Caco-2 (cell line): ENCODE measurements at places on chromosomes 7 and 10.

DNA sequence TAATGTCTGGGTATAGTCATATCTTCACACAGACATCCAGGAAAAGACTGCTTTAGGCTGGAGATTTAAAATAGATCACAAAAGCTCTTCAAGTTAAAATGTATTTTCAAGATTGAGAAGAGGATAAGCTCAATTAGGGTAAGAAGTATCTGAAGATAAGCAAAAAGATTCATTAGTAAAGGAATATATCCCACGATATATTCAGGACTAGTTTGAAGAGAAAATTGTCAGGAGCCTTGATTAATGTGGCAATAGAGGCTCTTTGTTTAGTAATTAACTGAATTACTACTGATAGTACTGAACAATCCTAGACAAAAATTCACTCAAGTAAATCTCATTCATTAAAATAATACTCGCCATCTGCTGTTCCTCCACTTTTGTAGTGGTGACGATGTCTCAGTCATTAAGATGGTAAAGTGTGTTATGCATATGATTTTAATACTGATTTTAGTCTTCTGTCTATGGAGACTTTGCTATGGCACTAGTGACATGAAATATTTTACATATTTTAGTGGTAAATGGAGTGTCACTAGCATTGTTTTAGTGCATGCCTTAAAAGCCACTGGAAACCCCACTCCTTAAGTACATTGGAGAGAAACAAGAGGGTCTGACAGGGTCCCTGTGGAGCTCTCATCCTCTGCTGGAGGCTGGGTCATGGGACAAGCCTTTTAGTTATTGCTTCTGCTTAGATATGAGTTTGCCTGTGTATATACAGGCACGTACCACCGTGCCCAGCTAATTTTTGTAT lies 32.8 kb downstream of the INPP5F start:
- no peak for DNase-seq

GRCh38 chr7:36742911-36743775 lies 18.8 kb upstream of the AOAH start:
- no peak for DNase-seq

DNA sequence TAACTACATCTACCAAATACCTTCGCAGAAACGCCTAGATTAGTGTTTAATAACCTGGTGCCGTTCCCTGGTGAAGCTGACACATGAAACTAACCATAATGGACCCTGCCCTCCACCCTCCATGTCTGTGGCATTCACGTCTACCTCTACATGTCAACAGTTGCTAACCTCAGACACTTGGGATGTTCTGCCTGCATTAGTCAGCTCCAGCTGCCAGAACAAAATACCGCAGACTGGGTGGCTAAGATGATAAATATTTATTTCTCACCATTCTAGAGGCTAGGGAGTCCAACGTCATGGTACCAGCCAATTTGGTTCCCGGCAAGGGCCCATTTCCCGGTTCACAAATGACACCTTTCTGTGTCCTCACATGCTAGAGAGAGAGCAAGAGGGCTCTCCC lies 118.5 kb upstream of the CHST15 start:
- DNase-seq = no peak

- peak; percentile 28 for DNase-seq
These were observed 39.0 kb upstream of the IFRD1 start for GRCh38 chr7:112411186-112411795.

GRCh38 chr10:89002226-89002978 lies 11.8 kb downstream of the FAS start:
- no peak for DNase-seq
